Activated CD8-positive, alpha-beta T cell treated with anti-CD3 and anti-CD28 coated beads for 36 hours (primary cell): ENCODE measurements at places on chromosomes 11 and 22. TPM values are rescaled to one million over a fixed set of nuclear protein-coding genes. Genes with fewer than 3 reads are reported as not detected.

DNA sequence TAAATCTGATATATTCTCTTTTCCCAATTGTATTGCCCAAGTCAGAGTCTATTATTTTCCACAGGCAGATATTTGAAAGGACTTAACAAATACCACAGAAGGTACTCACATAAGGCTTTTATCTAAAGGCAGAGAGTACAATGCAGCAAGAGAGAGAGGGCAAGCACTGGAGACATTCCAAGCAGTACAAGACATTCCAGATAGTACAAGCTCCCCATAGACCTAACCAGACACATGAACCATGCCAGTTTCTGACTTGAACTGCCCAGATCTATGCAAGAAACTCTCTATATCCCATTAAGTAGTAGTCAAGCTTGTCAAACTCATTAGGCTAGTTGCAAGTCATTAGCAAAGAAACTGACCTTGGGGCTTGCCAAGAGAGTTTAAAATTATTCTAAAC, 11.2 kb upstream of the MS4A6E start:
- DNase-seq = no peak

GRCh38 chr22:42745118-42745517, 24.4 kb upstream of the A4GALT start:
- no peak for DNase-seq

- no peak for DNase-seq
Measured at GRCh38 chr11:116240710-116241109, 532.1 kb downstream of the BUD13 start.

The RPS6KA4 gene
- 26.0 TPM for total RNA-seq

The FOLR2 gene
- total RNA-seq = not detected

- no peak for DNase-seq
Measured at GRCh38 chr22:44210722-44211121, 30.0 kb downstream of the PARVG start.

The ANGPTL5 gene
- total RNA-seq = not detected
